ENCODE measurements at places on chromosomes 7 and 10. TPM values are rescaled to one million over a fixed set of nuclear protein-coding genes. Genes with fewer than 3 reads are reported as not detected.

The GLI3 gene
- total RNA-seq = 3.3 TPM

The WEE2 gene
- not detected for total RNA-seq

The CHCHD3 gene
- 72.1 TPM for total RNA-seq

The CUZD1 gene
- 0.45 TPM for total RNA-seq

The TRPV5 gene
- total RNA-seq = not detected

The SLC13A4 gene
- 0.59 TPM for total RNA-seq

The SLC18A3 gene
- not detected for total RNA-seq

The SKAP2 gene
- 24.4 TPM for total RNA-seq

The AKR1C8 gene
- not detected for total RNA-seq

The NPVF gene
- total RNA-seq = not detected

The PRKCQ gene
- total RNA-seq = 0.34 TPM

The CCDC7 gene
- total RNA-seq = 1.8 TPM

The RADIL gene
- 2.2 TPM for total RNA-seq

The ADRB1 gene
- total RNA-seq = 0.17 TPM

The NPFFR1 gene
- total RNA-seq = not detected

The TAS2R60 gene
- not detected for total RNA-seq

The SPDYE18 gene
- total RNA-seq = 0.30 TPM

The UCN3 gene
- not detected for total RNA-seq

The CYP2C19 gene
- total RNA-seq = not detected

The HOXA9 gene
- total RNA-seq = 1.5 TPM

The EIF4EBP2 gene
- total RNA-seq = 17.3 TPM

The CWF19L1 gene
- 27.7 TPM for total RNA-seq

The CNTNAP2 gene
- under 0.01 TPM for total RNA-seq

The INHBA gene
- total RNA-seq = 4.9 TPM

The SLC26A5 gene
- total RNA-seq = not detected

The TBX20 gene
- total RNA-seq = 0.15 TPM

The ANKRD2 gene
- total RNA-seq = 0.89 TPM

The DLX5 gene
- not detected for total RNA-seq

The TAC1 gene
- total RNA-seq = not detected

The PLEKHS1 gene
- total RNA-seq = not detected

The LRRC61 gene
- total RNA-seq = 6.8 TPM

The LHFPL3 gene
- not detected for total RNA-seq

The PILRA gene
- total RNA-seq = not detected

The TAS2R41 gene
- total RNA-seq = not detected

The RBM48 gene
- 7.1 TPM for total RNA-seq

The PODXL gene
- 0.17 TPM for total RNA-seq

The LAMB4 gene
- total RNA-seq = 0.15 TPM

The CYP3A7 gene
- 0.34 TPM for total RNA-seq

The OR2A1 gene
- total RNA-seq = under 0.01 TPM

The TMEM270 gene
- not detected for total RNA-seq

The SYT15 gene
- total RNA-seq = not detected

The TCERG1L gene
- total RNA-seq = not detected

The ARHGAP21 gene
- total RNA-seq = 59.0 TPM

The PRR15 gene
- total RNA-seq = not detected

The PLXNA4 gene
- under 0.01 TPM for total RNA-seq

The BLNK gene
- total RNA-seq = 0.50 TPM

The GPR85 gene
- 5.2 TPM for total RNA-seq

The EMX2 gene
- not detected for total RNA-seq

The AKR1C3 gene
- 1.8 TPM for total RNA-seq

The MYH16 gene
- total RNA-seq = under 0.01 TPM
